ENCODE measurements at places on chromosomes 16 and 17.

GRCh38 chr16:48541108-48541786, 68.7 kb downstream of the N4BP1 start:
- H3K4me1 ChIP-seq: peaks cover 27% of the 10 kb centered on the region
- no peaks in the 10 kb centered on the region for H3K27me3 ChIP-seq
- H3K4me3 ChIP-seq: no peak overlapping the region
- no peak for DNase-seq
- peaks cover 69% of the 10 kb centered on the region for H3K36me3 ChIP-seq

- peaks cover 13% of the 10 kb centered on the region for H3K4me1 ChIP-seq
- H3K4me3 ChIP-seq: peak overlapping the region; percentile 45
- H3K36me3 ChIP-seq: no peaks in the 10 kb centered on the region
- no peak overlapping the region for H3K27ac ChIP-seq
- peaks cover 21% of the 10 kb centered on the region for H3K27me3 ChIP-seq
Measured at GRCh38 chr16:31568577-31569359, 41.1 kb downstream of the AHSP start.

- H3K27ac ChIP-seq: no peak overlapping the region
- H3K4me1 ChIP-seq: no peaks in the 10 kb centered on the region
- H3K36me3 ChIP-seq: no peaks in the 10 kb centered on the region
- H3K4me3 ChIP-seq: no peak overlapping the region
- H3K27me3 ChIP-seq: peaks cover 3% of the 10 kb centered on the region
Measured at GRCh38 chr17:48363161-48363560, 66.9 kb downstream of the SKAP1 start.

DNA sequence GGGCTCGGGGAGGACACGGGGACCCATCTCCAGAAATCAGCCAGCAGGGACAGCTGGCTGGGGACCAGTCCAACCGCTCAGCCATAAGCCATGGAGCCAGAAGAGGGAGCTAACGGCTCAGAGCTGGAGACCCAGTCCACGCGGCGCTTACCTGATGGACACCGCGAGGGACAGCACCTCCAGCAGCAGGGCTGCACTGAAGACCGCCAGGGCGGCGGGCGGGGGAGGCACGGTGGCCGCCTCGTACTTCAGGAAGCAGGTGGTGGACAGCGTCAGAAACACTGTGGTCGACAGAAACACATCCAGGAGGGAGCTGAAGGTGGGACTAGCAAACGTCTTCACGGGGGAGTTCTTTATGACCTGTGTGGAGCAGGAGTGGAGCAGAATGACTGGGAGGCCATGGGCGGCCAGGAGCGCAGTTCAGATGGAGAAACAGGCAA, 102.6 kb upstream of the CREBBP start:
- H3K4me3 ChIP-seq: no peak overlapping the region
- peaks cover 24% of the 10 kb centered on the region for H3K4me1 ChIP-seq

- no peak for DNase-seq
- H3K4me3 ChIP-seq: no peak overlapping the region
- no peak overlapping the region for H3K27ac ChIP-seq
- H3K4me1 ChIP-seq: peaks cover 32% of the 10 kb centered on the region
- H3K27me3 ChIP-seq: no peaks in the 10 kb centered on the region
- no peaks in the 10 kb centered on the region for H3K36me3 ChIP-seq
Measured at GRCh38 chr16:49590166-49590871, 216.7 kb downstream of the C16orf78 start.

GRCh38 chr16:52805559-52806168, 247.0 kb downstream of the CHD9NB start:
- DNase-seq: no peak
- no peaks in the 10 kb centered on the region for H3K36me3 ChIP-seq
- no peak overlapping the region for H3K27ac ChIP-seq
- no peaks in the 10 kb centered on the region for H3K27me3 ChIP-seq
- no peak overlapping the region for H3K4me3 ChIP-seq

GRCh38 chr16:65136681-65137080, 14.8 kb upstream of the CDH11 start:
- DNase-seq: peak; percentile 17
- no peaks in the 10 kb centered on the region for H3K4me1 ChIP-seq

DNA sequence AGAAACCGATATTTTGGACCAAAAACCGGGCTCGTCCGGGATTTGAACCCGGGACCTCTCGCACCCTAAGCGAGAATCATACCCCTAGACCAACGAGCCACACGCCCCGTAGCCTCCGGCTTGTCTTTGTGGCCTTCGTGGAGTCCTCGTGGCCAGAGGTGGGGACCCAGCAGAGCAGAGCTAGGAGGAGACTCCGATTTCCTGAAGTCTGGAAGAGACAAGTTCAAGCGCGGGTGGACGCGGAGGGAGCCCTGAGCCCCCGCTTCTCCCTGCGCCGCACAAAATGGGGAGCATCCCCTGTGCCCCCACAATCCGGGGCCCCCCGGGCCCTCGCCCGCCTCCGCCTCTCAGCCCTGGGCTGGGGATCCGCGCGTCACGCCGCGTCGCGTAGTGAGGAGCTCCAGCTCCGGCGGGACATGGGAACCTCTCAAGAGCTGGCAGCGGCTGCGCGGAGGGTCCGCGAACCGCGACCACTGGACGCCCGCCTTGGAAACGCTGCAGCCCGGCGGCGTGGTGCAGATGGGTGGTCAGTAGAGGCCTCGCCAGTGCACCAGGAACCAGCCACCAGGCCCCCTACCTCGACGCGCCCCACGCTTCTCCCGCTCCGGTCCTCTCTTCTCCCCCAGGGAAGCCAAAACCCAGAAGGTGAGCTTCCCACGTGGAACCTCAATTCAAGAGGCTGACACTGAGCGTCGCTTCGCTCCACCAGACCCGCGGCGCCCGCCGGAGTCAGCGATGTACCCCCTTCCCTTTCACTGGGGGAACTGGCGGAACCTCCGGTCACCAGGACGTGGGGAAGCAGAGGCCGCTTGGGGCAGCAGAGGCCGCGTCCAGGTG, 5.2 kb upstream of the OR1F1 start:
- no peak for DNase-seq
- H3K27me3 ChIP-seq: peaks cover 66% of the 10 kb centered on the region
- H3K27ac ChIP-seq: no peak overlapping the region

Measured in esophagus muscularis mucosa (tissue), 4 donors.